ENCODE measurements at places on chromosomes 7 and 10. TPM values are rescaled to one million over a fixed set of nuclear protein-coding genes. Genes with fewer than 3 reads are reported as not detected.

The FAM171A1 gene
- 11.3 TPM for total RNA-seq

The UCMA gene
- total RNA-seq: not detected

The AOC1 gene
- total RNA-seq: 0.59 TPM

The TCERG1L gene
- 0.99 TPM for total RNA-seq

The NEBL gene
- 29.3 TPM for total RNA-seq
